ENCODE measurements at places on chromosomes 6 and 20.

- H3K27ac ChIP-seq: no peak overlapping the region
- no peaks in the 10 kb centered on the region for H3K4me1 ChIP-seq
- no peak overlapping the region for H3K4me3 ChIP-seq
- DNase-seq: no peak
Measured at GRCh38 chr6:11008821-11009220, 35.3 kb downstream of the ELOVL2 start.

DNA sequence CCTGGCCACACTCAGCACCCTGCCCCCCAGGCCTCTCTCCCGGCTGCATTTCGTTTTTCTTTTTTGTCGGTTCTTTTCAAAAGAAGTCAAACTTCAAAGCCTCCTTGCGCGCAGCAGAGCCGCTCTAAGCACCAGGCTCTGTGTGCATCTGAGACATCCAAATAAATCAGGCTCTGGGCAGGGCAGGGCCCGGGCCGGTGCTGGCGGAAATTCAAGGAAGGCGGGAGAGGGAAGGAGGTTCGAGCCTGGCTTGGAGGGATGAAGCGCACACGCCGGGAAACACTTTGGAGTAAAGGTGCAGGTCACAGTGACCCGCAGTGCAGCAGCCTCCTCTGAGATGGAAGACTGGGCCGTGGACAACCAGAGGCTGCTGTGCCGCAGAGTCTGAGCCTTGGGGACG, 5.8 kb downstream of the GATA5 start:
- H3K27ac ChIP-seq: no peak overlapping the region
- DNase-seq: no peak
- no peak overlapping the region for H3K4me3 ChIP-seq
- no peaks in the 10 kb centered on the region for H3K36me3 ChIP-seq
- peaks cover 40% of the 10 kb centered on the region for H3K27me3 ChIP-seq

DNA sequence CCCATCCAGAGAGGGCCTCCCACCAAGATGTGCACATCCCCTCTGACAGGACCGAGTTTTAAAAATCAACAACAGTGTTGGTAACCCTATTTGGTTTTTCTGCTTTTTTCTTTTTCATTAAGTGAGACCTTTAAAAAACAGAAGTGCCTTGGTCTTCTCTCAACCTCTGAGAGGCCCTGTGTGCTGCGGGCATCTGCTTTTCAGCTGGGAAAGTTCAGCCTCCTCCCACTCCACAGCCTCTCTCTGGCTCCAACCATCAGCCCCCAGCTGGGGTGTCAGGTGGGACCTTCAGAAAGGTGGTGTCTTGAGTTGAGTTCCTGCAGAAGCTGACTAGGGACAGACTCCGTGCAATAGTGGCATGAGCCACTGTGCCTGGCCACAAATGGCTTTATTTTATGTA, 64.6 kb upstream of the ZMYND8 start:
- no peak for DNase-seq
- no peaks in the 10 kb centered on the region for H3K27me3 ChIP-seq
- peaks cover 8% of the 10 kb centered on the region for H3K4me1 ChIP-seq
- no peak overlapping the region for H3K27ac ChIP-seq
- H3K36me3 ChIP-seq: no peaks in the 10 kb centered on the region
- H3K4me3 ChIP-seq: no peak overlapping the region

DNA sequence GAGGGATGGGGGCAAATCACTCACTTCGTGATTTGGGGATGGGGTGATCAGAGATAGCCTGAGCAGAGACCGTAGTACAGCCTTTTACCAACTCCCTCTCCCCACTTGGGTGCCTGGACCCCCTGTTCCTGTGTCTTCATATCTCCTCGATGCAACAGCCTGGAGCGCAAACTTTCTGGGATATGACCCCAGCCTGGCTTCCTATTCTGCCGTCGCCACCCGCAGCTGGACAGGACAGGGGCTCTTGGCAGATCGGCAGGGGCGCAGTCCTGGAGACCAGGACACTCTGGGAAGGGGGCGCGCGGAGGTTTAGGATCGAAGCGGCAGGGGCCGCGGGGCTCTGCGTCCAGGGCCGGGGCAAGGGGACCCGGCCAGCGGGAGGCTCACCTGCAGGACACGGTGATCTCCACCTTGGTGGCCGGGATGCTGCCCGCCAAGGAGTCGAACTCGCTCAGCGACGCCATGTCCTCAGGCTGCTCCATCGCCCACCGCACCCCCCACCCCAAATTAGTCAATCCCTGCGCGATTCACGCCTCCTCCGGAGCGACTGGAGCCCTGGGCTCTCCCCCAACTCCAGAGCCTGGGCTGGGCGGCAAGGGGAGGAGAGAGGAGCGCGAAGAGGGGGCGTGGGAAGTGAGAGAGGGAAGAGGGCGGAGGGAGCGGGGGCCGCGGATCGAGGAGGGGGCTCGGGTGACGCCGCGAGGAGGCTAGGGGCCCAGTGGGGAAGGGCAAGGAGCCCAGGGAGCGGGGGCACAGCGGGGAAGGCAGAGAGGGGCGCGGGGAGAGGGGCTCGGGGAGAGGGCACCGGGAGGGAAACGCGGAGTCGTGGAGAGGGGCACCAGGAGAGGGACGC, at the start of gene CPNE5:
TSS of gene CPNE5 (minus strand) at position 549 of the 853 bp plus-strand sequence. CDS start at position 482, 67 bp downstream.
- DNase-seq: no peak
- peaks cover 13% of the 10 kb centered on the region for H3K4me1 ChIP-seq
- H3K36me3 ChIP-seq: no peaks in the 10 kb centered on the region
- peaks cover 37% of the 10 kb centered on the region for H3K27me3 ChIP-seq
- H3K4me3 ChIP-seq: peak within 1 kb of the TSS; percentile 72
- H3K27ac ChIP-seq: no peak within 1 kb of the TSS

DNA sequence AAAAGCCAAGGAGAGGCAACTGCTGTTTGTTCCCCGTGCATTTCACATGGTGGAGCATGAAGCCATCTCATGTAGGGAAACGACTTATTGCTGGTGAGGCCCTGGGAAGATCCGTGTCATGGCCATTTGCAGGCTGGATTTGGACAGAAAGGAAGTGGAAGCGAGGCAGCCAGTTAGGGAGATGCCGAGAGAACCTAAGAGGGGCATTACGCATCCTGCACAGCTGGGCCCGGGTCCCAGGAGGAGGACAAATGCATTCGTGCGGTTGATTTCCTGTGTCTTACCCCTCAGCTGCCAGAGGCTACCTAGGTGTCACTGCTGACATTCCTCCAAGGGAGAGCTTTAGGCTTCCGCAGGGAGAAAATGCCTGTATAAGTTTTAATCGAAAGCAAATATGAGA, 316.2 kb upstream of the CDYL start:
- no peak for DNase-seq
- no peaks in the 10 kb centered on the region for H3K36me3 ChIP-seq
- no peaks in the 10 kb centered on the region for H3K4me1 ChIP-seq
- no peak overlapping the region for H3K4me3 ChIP-seq
- H3K27me3 ChIP-seq: peaks cover 6% of the 10 kb centered on the region

GRCh38 chr20:58251979-58252591, 23.6 kb upstream of the ANKRD60 start:
- H3K36me3 ChIP-seq: peaks cover 51% of the 10 kb centered on the region
- no peak overlapping the region for H3K4me3 ChIP-seq
- no peaks in the 10 kb centered on the region for H3K27me3 ChIP-seq
- peak overlapping the region; percentile 68 for H3K27ac ChIP-seq
- no peak for DNase-seq
- peaks cover 29% of the 10 kb centered on the region for H3K4me1 ChIP-seq

GRCh38 chr20:50932691-50933280, 1.5 kb upstream of the ADNP start:
- H3K27me3 ChIP-seq: no peaks in the 10 kb centered on the region
- no peak for DNase-seq
- H3K27ac ChIP-seq: peak overlapping the region; percentile 97
- peak overlapping the region; percentile 85 for H3K4me3 ChIP-seq
- H3K4me1 ChIP-seq: peaks cover 32% of the 10 kb centered on the region

DNA sequence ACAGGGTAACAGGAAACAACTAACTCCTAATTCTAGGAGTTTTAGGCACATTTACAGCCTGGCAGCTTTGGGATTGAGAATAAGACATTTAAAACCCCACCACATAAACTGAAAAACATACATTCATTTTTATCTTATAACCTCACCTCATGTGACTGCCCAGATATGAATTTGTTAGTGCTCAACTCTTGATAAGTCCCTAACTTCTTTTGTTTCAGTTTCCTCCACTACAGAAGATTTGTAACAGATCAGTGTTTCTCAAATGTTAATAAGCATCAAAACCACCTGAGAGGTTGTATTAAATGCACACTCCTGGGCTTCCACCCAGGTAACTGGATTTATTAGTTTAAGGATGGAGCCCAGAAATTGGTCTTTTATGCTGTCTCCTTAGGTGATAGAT, 190.1 kb upstream of the ARID1B start:
- H3K36me3 ChIP-seq: no peaks in the 10 kb centered on the region
- H3K27me3 ChIP-seq: peaks cover 8% of the 10 kb centered on the region
- DNase-seq: no peak
- H3K4me1 ChIP-seq: no peaks in the 10 kb centered on the region
- H3K4me3 ChIP-seq: no peak overlapping the region

DNA sequence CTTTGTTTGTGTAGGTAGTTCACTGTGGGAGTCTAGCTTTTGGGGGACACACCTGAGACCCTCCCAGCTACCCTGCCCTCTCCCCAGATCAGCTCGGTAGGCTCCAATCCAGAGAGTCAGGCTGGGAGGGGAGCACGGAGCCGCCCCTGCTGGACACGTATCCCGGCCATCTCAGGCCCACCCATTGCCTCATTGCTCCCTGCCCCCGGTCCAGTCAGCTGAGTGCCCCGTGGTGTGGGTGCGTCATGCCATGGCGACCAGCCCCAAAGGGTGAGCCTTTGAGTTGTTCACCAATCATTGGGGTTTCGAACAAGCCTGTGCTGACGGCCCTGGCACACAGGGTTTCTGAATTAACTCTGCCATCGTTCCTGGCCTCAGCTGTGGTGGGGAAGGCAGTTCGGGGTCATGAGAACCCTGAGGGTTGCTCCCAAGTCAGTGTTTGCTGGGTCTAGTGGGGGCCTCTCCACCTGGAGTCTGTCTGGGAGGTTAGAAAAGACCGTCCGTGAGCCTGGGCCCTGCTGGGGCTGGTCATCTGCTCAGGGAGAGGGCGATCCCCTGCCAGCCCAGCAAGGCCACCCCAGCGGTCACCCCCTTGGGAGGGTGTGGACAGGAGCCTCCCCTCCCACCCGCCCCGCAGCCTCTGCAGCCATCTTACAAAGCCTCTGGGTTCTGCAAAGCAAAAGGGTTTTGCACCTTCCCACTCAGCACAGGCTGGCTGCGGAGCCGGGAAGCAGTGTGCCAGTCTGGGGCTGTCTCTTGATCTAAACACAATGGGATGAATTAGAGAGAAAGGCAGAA, 34.5 kb downstream of the NTSR1 start:
- DNase-seq: peak; percentile 25
- peaks cover 52% of the 10 kb centered on the region for H3K4me1 ChIP-seq
- H3K27me3 ChIP-seq: no peaks in the 10 kb centered on the region
- no peaks in the 10 kb centered on the region for H3K36me3 ChIP-seq

DNA sequence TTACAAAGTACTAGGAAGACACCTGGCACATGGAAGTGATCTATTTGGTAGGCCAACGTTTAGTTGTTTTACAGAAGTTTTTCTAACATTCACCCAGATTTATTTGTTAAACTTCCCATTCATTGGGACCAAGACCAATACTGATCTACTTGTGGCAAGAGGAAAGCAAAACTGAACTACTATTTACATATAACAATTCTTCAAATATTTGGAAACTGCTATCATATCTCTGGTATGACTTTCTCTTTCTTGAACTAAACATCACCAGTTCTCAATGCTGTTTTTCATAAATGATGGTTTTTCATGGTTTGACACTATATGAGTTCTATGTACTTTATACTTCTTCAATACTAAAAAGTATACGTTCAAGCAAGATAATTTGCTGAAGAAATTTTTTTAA, 189.2 kb downstream of the ASCC3 start:
- H3K27me3 ChIP-seq: no peaks in the 10 kb centered on the region
- peaks cover 17% of the 10 kb centered on the region for H3K36me3 ChIP-seq
- no peaks in the 10 kb centered on the region for H3K4me1 ChIP-seq
- no peak overlapping the region for H3K27ac ChIP-seq
- DNase-seq: no peak
- H3K4me3 ChIP-seq: no peak overlapping the region

GRCh38 chr20:17931513-17931912, 37.1 kb downstream of the SNX5 start:
- no peaks in the 10 kb centered on the region for H3K36me3 ChIP-seq
- no peak for DNase-seq
- peaks cover under 1% of the 10 kb centered on the region for H3K4me1 ChIP-seq
- no peaks in the 10 kb centered on the region for H3K27me3 ChIP-seq

DNA sequence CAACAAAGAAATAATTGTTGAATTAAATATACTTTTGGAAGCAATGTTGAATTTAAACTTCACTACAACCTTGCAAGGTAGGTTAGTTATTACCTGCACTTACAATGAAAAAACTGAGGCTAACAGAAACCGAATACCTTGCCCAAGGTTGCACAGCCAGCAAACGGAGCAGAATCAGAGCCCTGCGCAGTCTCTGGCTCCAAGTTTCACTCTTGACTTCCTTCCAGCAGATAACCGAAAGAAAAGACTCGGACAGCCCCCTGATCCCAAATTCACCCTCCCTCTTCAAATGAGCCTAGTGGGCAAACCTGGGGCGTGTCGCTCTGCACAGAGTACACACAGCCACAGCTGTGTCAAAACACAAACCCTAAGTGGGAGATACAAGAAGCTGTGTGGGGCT, 72.1 kb upstream of the FOXQ1 start:
- H3K27ac ChIP-seq: no peak overlapping the region
- no peak overlapping the region for H3K4me3 ChIP-seq
- H3K27me3 ChIP-seq: peaks cover 15% of the 10 kb centered on the region
- H3K4me1 ChIP-seq: no peaks in the 10 kb centered on the region
- H3K36me3 ChIP-seq: no peaks in the 10 kb centered on the region

DNA sequence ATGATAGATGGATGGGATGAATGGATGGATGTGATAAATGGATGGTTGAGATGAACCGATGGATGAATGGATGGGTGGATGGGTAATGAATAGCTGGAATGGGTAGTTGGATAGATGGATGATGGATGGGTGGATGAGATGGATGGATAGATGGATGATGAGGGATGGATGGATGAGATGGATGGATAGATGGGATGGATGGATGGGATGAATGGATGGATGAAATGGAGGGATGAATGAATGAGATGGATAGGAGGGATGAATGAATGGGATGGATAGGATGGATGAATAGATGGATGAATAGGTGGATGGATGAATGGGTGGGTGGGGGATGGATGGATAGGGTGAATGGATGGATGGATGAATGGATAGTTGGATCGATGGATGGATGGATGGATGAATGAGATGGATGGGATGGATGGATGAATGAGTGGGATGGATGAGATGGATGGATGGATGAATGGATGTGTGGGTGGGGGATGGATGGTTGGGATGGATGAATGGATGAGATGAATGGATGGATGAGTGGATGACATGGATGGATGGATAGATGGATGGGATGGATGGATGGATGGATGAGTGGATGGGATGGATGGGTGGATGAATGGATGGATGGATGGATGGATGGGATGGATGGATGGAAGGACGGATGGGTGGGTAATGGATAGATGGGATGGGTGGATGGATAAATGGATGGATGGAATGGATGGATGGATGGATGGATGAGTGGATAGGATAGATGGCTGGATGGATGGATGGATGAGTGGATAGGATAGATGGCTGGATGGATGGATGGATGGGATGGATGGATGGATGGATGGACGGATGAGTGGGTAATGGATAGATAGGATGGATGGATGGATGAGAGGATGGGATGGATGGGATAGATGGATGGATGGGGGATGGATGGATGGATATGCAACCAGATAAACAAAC, 51.4 kb upstream of the PTGIS start:
- peaks cover 1% of the 10 kb centered on the region for H3K4me1 ChIP-seq
- no peak for DNase-seq
- H3K27ac ChIP-seq: no peak overlapping the region
- no peaks in the 10 kb centered on the region for H3K36me3 ChIP-seq

Measured in activated T-cell treated with anti-CD3 and anti-CD28 coated beads, Interleukin-2, amount 50 U/mL, for 24 hours (primary cell).